ENCODE measurements at places on chromosomes 1 and 21.
A peak's percentile ranks its signal among the peaks of the same experiment; 100 is the strongest.

DNA sequence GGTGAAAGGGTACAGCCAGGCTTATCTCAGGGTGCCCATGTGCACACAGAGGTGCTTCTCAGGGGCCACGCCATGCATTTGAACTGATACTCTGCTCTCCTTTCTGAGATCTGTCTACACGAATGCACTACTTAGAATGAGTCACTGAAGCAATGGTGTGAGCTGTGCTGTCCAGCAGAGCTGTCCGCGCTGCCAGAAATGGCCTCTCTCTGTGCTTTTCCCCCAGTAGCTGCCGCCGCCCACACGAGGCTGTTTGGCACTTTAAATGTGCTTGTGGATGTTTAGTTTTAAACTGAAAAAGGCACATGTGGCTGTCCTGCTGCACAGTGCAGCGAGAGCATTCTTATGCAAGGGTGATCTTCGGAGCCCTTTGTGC, 87.1 kb upstream of the COL6A1 start:
- no peak for DNase-seq

- DNase-seq: no peak
These were observed 22.5 kb upstream of the PEF1 start for GRCh38 chr1:31667065-31667785.

DNA sequence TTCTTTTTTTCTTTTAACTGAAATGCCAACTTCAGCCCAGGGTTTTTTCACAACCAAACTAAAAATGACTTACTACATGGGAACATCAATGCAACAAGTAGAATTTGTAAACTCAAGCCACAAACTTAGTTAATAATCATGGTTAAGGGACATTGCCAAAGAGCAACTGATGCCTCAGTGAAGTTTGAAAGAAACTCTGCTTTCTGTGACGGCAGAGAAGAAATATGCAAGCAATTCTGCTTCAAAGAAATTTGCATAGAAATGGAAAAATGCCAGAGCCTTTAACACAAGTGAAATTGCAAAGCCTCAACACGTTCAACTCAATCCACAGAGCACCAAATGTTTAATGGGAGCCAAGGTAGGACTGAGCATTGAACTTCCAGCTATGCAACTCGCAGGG, 5.0 kb upstream of the CHD5 start:
- DNase-seq: no peak

- DNase-seq: no peak
These were observed 141.6 kb downstream of the KCNT2 start for GRCh38 chr1:196466654-196467053.

- DNase-seq: no peak
These were observed 163.6 kb upstream of the ARHGEF16 start for GRCh38 chr1:3290915-3291314.

- DNase-seq: no peak
These were observed 47.9 kb upstream of the BCAR3 start for GRCh38 chr1:93729502-93729901.

- DNase-seq: no peak
These were observed 1.3 kb downstream of the DYRK1A start for GRCh38 chr21:37367703-37368540.

- no peak for DNase-seq
These were observed 30.6 kb upstream of the NEK7 start for GRCh38 chr1:198125995-198126735.

GRCh38 chr21:41809891-41810596, 43.2 kb upstream of the RIPK4 start:
- DNase-seq: no peak

- DNase-seq: no peak
These were observed 9.8 kb upstream of the RHBG start for GRCh38 chr1:156359249-156359648.

DNA sequence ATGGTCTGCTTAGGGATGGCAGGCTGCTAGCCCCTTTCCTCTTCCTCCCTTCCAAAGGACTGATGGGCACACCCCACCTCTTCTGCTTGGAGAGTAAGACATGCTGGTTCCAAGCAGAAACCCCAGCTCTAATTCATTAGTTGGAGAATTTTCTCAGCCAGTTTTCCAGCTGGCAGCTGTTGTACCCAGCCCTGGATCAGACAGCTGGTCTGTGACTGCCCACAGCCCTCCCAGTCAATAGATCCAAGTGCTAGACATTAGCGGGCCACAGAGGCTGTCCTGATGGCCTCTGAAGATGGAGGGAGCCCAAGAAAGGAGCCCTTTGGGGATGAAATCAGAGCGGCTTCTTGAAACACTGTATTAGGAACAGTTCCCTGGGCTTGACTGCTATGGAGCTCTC, 35.8 kb downstream of the ACOT11 start:
- DNase-seq: no peak

DNA sequence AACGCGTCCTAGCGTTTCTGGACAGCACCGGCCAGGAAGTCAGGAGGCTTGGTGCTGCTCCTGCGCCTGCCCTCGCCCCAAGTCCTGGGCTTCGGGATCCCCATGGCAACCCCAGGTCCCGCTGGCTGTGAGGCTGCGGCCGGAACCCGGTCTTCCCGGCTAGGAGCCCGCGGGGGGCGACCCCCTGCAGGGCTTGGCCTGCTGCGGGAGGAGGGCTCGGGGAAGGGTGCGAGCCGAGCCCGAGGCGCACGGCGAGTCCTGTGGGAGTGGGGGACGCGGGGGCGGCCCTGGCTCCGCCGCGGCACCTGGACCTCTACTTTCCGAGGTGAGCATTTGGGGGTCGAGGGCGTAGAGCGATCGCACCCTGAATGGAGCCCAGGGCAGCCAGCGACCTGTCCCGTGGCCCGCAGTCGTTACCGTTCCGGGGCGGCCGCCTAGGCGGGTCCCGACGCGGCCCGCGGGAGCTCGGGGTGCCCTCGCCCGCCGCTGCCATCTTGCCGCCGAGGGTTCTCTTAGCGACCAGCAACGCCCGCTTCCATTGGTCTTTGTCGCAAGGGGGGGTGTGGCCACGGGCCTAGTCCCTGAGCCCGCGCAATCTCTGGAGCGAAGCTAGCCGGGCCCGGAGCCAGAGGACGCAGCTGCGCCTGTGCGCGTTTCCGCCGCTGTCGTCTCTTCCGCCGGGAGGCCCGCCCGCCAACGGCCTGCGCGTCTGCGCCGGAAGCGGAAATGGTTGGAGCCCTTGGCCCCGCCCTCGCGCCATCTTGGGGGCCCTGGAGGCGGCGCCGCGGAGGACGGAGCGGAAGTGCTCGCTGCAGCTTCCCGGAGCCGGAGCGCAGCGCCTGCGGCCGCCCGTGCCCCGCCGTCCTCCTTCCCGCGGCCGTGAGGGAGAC, at the start of the genes MORN1 and RER1:
MORN1 (minus strand) TSS at position 514 of the 890 bp plus-strand sequence; CDS start at position 493, 21 bp downstream.
RER1 (plus strand) TSS at position 801 of the 890 bp plus-strand sequence. CDS start 3,950 bp downstream, outside the sequence.
- DNase-seq: peak; percentile 90

DNA sequence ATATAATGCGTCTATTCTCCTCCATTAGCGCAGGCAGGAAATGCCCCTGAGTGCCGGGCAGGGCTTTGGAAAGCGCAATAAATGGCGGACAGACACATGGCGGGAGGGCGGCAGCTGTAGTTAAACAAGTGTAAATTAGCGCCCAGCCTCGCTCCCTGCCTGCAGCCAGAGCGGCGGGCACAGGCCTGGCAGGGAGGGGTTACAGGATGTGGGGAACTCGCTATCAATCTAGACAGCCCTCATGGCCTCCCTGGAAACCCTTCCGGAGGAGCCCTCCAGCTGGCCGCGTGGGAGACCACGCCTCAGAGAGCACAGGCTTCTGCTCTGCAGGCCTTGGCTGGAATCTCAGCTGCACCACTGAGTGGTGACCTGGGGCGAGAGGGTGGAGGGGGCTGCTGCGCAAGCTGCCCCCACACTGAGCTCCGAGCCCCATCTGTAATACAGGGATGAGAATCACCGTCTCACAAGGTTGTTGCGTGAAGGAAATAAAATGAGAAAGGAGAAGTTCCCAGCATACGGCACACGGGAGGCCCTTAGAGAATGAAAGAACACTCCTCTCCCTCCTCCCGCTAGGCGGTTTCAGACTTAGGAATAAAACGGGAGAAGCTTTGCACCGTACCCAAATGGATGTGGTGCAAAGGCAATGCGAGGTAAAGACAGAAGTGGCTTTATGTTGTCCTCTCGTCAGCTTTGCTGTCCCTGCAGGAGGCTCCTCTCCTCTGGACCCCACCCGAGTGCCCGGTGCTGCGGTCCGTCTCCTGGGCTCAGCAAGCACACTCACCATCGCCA, 167.2 kb upstream of the POU3F1 start:
- peak; percentile 13 for DNase-seq

DNA sequence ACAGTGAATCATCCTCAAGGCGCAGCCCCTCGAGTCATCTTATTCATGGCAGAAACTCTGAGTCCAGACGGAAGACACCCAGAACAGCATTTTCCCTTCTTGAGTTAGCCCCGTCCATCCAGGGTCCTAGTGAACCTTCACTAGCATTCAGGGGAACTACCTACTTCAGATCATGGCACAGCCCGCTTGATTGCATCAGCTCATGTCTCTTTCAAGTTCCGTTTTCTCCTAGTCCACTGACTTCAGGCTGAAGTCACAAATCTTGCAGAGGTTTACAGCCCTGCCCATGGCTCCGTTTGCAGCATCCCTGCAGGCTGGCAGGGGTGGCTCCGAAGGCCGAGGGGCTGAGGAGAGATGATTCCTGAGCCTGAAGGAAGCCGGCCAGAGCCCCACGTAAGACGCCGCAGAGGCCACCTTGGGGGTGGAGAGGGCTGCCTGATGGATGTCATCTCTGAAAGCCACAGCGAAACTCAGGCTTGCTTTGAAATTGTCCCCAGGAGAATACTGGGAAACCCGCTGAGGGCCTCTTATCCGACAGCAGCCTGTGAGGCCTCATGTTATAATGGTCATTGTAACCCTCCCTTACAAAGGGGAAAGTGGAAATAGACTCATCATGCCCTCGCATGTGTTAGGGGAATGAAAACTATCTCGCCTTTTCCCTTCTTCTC, 310.2 kb upstream of the AJAP1 start:
- no peak for DNase-seq

DNA sequence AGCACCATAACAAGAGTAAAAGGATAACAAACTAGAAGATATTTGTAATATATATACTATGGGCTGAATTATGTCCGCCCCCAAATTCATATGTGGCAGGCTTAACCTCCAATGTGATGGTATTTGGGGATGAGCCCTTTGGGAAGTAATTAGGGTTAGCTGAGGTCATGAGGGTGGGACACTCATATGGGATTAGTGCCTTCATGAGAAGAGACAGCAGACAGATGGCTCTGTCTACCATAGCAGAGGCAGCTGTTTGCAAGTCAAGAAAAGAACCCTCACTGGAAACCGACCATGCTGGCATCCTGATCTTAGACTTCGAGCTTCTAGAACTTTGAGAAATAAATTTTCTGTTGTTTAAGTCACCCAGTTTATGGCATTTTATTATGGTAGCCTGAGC, 303.6 kb downstream of the LMO4 start:
- no peak for DNase-seq

DNA sequence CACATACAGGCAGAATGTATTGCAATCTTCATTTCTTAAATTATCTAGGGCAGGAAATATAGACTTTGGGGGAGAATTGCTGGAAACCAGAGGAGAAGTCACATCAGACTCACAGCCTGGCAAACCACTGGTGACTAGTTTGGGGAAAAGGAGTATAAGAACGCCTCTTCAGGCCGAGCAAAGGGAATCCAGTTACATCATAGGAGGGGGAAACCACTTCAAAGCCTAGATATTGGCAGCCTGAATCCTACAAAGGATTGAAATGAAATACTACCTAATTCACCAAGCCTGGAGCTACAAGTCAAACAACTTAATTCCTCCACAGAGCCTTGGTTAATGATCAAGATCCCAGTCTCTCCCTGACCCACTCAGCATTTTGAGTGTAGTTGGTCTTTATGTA, 121.7 kb downstream of the SLC30A10 start:
- no peak for DNase-seq

DNA sequence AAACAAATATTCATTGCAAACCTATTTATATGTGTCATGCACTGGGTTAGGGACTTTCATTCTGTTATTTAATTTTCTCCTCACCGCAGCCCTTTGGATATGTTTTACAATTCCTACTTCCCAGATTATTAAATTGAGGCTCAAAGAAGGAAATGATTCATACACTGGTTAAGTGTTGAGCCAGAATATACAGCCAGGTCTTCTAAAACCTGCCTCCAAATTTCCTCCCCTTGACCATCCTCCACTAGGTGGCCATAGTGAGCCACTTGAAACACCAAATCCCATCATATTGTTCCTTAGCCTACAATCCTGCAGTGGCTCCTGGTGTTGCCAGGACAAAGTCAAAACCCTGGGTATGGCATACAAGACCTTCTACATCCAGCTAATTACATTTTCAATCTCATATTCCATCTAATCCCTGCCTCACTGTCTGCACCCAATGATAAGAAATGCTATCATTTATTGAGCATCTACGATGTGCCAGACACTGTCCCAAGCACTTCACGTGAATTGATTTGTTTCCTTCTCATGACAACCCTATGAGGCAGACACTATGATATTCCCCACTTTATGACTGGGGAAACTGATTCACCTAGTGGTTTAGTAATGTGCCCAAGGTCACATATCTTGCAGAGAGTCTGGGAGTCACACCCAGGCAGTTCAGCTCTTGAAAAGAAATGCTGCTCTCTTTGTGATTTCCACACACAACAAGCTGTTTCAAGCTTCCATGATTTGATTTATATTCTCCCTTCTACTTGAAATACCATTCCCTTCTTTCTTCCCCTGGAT, 23.6 kb upstream of the KIRREL1 start:
- DNase-seq: no peak

- no peak for DNase-seq
These were observed 57.3 kb upstream of the PTGFRN start for GRCh38 chr1:116852367-116852766.

- DNase-seq: no peak
These were observed 6.4 kb downstream of the C1orf116 start for GRCh38 chr1:207026104-207026534.

DNA sequence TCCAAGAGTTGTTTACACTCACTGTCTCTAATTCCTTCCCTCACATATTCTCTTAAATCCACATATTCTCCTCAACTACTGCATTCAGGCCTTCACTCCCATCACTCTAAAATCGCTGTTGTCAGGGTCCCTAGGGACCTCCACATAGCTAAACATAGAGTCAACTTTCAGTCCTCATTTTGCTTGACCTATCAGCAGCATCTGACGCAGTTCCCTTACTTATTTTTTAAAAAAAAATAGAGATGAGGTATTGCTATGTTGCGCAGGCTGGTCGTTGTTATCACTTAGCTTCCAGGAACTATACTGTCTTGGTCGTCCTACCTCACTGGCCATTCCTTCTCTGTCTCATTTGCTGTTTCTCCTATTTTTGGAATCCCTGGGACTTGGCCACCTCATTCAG, 11.7 kb upstream of the PLEKHO1 start:
- DNase-seq: no peak

GRCh38 chr1:220550811-220551399, 23.0 kb downstream of the MARK1 start:
- no peak for DNase-seq

DNA sequence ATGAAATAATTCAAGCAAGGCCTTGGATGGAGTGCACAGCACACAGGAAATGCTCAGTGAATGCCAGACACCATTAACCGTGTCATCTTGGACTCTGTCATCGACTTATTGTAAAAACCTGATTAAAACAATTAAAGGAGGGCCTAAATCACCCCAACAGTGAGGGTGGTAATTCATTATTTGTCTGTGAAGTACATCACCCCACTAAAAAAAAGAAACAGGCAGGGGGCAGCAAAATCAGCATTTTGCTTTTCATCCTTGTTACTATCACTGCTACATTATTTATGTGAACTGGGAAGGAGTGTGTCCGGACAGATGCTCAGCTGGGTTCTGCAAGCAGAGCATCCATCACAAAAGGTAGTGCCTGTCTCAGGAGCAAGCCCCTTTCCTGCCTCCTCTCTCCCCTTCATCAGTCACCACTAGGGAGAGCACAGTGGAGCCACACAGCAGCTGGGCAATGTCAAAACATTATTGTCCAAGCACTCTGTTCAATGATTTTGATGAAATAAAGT, 98.5 kb downstream of the RERE start:
- no peak for DNase-seq

- no peak for DNase-seq
These were observed 15.3 kb downstream of the CD55 start for GRCh38 chr1:207336559-207337467.
